Activated CD4-positive, alpha-beta T cell treated with anti-CD3 and anti-CD28 coated beads, Interleukin-10, Interleukin-2, amounts not matched to agents 100 ng/mL and 50 ng/mL, durations not matched to agents 16 hours and 8 hours (primary cell): ENCODE measurements at places on chromosomes 7 and 10.

DNA sequence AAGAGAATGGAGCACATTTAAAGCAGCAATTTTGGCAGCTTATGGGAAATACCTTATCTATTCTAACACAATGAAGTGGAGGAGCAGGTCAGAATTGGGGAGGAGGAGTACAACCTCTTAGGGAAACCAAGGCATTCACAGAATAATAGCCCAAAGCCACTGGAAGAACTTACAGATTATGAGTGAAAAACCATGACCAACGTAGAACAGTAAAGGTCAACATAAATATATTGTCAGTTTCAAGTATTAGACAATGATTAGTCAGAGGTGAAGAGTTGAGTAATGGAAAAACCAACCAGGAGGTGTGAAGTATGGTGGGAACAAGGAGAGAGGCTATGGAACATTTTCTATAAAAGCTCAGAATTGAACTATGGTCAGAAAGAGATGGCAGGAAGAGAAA, 304.3 kb upstream of the SP4 start:
- DNase-seq: no peak

DNA sequence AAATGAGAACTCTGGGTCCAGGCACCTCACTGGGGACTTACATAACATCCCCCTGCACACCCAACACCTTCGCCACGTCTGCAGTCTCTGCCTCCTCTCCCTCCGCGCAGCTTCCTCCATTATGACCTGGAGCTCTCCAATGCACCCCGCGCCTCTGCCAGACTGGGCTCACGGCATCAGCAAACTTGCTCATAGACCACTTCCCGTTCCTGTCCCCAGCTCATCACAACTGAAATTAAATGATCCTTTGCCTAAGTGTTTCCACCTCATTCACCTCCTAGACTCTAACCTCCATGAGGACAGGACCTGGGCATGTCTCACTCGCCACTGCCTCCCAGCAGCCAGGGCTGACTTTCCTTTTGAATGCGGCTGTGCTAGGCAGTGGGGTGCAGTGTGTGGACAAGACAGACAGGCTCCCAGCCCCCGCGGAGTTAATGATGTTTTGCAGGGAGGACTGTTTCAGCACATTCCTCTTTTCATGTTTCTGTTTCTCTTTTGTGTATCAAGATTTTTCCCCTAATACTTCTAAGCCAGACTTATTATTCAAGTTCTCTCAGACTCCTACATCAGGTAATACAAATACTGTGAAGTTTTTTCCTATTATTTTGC, 18.8 kb downstream of the CHST15 start:
- peak; percentile 15 for DNase-seq

- no peak for DNase-seq
Measured at GRCh38 chr10:60735244-60735643, 43.0 kb upstream of the CDK1 start.

DNA sequence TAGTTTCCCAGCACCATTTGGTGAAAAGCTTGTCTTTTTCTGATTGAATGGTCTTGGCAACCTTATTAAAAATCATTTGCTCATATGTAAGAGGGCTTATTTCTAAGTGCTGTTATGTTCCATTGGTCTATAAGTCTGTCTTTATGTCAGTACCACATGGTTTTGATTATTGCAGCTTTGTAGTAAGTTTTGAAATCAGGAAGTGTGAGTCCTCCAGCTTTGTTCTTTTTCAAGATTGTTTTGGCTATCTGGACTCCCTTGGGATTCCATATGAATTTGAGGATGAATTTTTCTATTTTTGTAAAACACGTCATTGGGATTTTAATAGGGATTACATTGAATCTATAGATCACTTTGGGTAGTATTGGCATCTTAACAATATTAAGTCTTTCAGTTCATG, 5.4 kb downstream of the KIF11 start:
- no peak for DNase-seq

DNA sequence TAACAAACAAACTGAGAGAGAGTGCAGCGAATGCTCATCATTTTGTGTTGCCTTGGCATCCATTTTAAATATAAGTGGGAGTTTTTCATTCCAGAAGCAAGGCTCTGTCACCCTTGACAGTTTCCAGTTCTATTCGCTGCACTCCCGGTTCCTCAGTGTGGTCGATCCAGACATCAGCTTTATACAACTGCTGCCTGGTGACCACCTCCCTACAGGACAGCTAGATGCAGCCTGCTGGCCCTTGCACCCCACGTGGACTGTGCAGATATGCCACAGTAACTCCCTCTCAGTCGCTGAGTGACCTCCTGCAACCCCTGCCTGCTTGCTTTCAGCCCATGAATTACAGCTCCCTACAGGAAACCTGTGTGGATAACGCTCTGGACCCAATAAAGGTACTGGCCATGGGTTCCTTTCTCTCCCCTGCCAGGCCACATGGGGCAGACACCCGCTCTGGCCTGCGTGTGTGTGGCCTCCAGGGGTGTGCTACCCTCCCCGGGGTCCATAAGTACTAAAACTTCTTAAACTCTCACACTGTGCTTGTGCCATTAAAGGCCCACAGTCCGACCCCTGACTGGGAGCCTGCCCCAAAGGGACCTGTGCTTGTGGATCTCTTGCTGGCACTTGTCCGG, 23.6 kb downstream of the BEND7 start:
- no peak for DNase-seq

- no peak for DNase-seq
Measured at GRCh38 chr7:55017841-55018240, 976 bp upstream of the EGFR start.

GRCh38 chr7:76125560-76125959, 76.1 kb upstream of the SRRM3 start:
- no peak for DNase-seq

DNA sequence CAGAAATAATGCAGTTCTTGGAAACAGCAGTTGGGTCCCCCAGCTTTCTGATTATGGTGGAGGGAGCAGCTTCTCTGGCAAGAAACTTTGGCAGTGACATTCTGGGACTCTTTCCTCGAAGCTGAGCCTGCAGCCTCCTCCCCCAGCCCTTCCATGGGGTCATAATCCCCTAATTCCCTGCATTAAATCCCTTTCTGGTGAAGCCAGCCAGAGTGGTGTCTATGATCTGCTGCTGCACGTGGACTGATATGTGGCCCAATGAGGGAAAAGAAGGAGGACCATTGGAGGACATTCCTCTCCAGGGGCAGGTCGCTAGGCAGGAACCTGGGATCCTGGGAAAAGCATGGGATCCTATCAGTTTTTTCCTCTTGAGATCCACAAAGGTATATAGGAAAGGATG, 470.5 kb downstream of the RPS24 start:
- DNase-seq: no peak

- no peak for DNase-seq
Measured at GRCh38 chr10:12081879-12082557, 13.3 kb downstream of the DHTKD1 start.

DNA sequence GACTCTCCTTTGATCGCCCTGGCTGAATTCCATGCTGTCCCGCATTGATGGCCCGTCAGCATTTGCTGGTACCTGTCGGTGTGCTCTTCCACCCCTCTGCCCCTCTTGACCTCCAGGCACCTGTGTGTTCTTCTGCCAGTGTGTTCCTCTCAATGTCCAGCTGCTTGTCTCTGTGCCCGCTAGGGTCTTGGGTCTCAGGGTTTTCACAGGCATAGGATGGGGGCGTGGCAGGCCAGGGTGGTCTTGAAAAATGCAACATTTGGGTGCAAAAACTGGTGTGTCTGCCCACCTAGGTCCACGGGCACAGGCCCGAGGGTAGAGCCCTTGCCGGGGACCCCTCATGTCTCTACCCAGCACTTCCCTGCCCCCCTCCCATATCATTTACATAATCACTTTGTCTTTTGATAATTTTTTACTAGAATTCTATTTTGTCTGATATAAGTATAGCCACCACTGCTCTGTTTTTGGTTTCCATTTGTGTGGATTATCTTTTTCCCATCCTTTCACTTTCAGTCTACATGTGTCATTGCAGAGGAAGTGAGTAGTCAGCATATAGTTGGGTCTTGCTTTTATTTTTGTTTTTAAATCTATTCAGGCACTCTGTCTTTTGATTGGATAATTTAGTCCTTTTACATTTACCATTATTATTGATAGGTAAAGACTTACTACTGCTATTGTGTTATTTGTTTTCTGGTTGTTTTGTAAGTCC, 46.6 kb upstream of the ADRA2A start:
- peak; percentile 30 for DNase-seq

- DNase-seq: no peak
Measured at GRCh38 chr10:75427951-75428350, 3.5 kb upstream of the LRMDA start.

DNA sequence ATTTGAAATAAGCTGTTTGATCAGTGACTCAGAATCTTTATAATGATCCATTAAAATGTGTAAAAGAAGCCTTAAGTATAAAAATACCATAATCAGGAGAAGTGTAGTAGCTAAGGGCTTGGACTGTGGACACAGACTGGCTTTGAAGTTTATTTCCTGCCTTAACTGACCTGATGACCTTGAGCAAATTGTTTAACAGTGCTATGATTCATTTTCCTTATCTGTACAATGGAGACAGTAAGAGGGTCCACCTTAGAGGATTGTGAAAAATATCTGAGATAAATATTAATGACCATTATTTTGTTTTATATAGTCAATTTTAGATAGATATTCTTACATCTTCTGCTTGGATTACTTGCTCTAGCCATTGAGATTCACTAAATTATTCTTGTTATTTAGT, 13.3 kb upstream of the RPA3 start:
- no peak for DNase-seq

- no peak for DNase-seq
Measured at GRCh38 chr10:27643301-27643700, 102.3 kb downstream of the MKX start.

DNA sequence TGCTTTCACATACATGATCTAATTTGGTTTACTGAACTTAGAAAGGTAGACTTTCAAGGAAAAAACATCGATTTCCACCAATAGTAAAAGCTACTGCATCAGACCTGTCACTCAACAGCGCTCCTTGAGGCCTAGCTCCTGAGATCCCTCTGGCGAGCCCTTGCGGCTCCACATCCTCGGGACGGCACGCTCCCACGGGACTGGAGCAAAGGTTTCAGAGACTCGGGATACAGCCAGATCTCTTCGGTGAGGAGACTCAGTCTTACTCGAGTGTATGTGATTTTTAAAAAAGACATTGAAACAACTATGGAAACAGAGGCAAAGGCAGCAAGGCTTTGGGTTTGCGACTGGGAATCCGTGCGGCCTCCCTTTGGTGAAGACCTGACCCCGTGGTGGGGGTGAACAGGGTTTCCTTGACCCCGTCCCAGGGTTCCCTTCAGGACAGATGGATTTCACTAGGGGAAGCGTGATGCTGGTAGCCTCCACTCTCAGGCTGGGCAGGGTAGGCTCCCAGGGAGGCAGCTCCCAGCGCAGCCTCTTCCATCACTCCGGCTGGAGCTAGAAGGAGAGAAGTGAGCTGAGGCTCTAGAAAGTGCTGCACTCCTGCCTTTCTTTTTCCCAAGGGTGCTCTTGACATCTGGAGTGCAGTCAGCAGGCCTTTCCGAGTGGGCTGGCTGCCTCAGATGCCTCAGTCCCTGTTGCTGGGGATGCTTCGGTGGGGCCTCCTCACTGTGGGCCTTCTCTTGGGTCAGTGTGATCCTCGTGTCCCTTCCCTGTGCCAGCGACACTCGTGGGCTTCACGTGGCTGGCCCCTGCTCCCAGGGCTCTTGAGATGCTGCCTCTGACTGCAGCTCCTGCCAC, 5.8 kb upstream of the ATP6V0E2 start:
- DNase-seq: no peak

DNA sequence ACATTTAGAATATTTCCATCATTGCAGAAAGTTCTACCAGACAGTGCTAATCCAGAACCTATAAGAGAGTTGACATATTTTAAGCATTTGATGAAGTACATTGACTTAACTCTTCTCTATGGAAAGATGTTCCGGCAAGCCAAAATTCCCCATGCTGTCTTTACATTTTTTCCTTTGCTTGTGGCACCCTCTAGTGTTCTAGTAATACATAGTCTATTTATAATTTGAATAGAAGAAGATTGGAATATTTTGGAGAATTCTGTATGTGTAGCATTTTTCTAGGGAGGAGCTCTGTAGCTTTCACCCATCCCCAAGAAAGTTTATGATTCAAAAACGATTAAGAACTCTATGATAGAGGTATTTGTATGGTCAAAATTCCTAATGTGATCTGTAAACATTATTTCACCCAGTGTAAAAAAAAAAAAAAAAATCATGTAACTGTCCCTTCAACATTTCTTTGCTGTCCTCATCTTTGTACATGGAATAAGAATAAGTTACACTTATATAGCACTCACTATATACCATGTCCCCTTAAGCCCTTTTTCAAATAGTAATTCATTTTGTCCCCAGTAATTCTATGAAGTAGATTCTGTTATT, 33.2 kb downstream of the NRF1 start:
- no peak for DNase-seq

GRCh38 chr10:66862687-66863258, 63.1 kb upstream of the LRRTM3 start:
- DNase-seq: no peak

- no peak for DNase-seq
Measured at GRCh38 chr7:94244760-94245159, 149.9 kb upstream of the COL1A2 start.

DNA sequence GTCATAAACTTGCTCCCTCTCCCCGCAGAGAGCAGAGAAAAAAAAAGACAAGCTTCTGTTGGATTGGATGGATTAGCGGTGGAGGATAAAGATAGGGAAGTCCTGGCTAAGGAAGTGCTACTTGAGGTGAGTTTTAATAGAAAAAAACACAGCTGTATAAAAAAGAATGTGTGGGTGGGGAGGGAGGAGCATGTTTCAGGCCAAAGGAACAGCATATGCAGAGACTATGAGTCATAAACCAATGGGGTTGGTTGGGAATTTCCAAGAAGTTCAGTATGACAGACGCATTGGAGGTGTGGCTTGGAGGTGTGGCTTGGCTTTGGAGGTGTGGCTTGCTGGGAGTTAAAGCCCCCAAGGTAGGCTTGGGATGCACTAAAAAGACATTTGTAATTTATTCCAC, 103.0 kb upstream of the LSM8 start:
- peak; percentile 66 for DNase-seq

GRCh38 chr10:97320480-97321031, 1.5 kb downstream of the FRAT1 start:
- DNase-seq: no peak

GRCh38 chr10:14184841-14185315, 145.8 kb downstream of the FRMD4A start:
- peak; percentile 79 for DNase-seq

GRCh38 chr10:61902445-61903220, 1.1 kb downstream of the ARID5B start:
- peak; percentile 71 for DNase-seq

DNA sequence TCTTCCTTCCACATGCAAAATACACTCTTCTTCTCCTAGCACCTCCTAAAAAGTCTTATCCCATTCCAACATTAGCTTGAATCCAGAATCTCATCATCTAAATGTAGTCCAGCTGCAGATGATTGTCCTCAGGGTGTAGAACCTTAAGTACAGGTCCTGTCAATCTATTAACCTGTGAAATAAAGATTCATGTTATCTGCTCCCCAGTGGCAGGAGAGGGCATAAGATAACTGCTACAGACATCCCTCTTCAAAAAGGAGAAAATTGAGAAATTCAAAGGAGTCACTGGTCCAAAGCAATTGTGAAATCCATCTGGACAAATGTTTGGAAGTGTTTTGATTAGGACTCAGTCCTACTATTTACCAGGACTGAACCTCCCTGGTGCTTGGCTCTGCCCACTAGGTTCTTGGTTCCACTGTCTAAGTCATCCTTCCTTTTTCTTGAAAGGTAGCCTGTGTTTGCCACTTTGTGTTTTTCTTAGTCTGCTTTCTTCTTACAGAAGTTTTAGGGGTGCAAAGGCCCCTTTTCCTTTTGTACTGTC, 96.2 kb downstream of the ADD3 start:
- no peak for DNase-seq

- no peak for DNase-seq
Measured at GRCh38 chr7:100943693-100944092, 5.6 kb upstream of the MUC3A start.

GRCh38 chr10:32417911-32418547, 27.9 kb upstream of the CCDC7 start:
- no peak for DNase-seq
